ENCODE measurements at places on chromosomes 1 and 21.

GRCh38 chr1:235525314-235525713, 21.1 kb upstream of the B3GALNT2 start:
- no peak for DNase-seq

DNA sequence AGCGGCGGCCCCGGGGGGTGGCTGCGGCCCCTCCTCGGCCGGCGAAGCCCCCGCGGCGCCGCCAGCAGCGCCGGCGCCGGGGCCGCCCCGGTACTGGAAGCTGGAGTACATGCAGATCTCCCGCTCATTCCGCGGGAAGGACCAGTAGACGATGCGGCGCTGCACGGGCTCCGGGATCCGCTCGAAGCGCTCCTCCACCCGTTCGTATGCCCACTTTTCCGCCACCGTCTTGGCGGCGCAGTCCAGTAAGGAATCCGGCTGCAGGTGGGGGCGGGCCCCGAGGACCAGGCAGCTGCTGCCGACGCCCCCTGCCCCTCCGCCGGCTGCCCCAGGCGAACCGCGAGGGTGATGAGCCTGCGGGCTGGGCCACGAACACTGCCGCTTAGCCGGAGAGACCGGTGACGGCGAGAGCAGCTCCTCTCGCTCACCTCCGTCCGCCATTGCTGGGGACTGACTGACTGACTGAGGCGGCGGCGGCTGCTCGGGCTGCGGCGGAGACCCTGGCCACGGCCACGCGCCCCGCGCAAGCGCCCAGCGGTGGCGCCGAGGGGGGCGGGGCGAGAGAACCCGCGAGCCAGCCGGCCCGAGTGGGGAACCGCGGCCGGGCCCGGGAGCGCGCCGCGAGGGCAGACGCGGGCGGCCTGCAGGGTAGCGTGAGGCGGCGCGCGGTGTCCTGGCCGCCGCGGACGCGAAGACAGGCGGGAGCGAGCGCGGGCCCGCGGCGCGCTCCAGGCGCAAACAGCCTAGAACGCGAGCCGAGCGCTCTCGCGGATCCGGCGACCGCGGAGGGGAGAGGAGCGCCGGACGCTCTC, at the start of gene ZSWIM5:
Gene ZSWIM5, minus strand, starts transcription at position 696 of the 812 bp plus-strand sequence. Its CDS starts 255 bp downstream, at position 441.
- DNase-seq, result peak; percentile 56

GRCh38 chr1:228151180-228151925, 1.6 kb downstream of the GJC2 start:
- DNase-seq, result no peak

- DNase-seq, result peak; percentile 33
Observed at GRCh38 chr1:154445040-154445472, 39.9 kb downstream of the IL6R start.

DNA sequence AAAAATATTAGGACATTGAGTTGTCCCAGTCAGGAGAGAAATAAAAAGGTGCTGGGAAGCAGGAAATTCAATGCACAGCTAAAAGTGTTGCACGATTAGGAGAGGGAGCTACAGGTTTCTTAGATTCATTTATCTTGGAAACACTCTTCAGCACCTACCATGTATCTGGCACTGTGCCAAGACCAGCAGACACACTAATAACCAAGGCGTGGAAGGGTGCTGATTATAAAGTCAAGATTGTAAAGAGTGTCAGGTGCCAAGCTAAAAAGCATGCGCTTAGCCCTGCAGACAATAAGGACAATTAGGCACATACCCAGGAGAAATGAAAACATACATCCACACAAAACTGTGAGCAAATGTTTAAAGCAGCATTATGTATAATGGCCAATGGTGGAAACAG, 129.9 kb downstream of the DSCAM start:
- DNase-seq, result no peak

DNA sequence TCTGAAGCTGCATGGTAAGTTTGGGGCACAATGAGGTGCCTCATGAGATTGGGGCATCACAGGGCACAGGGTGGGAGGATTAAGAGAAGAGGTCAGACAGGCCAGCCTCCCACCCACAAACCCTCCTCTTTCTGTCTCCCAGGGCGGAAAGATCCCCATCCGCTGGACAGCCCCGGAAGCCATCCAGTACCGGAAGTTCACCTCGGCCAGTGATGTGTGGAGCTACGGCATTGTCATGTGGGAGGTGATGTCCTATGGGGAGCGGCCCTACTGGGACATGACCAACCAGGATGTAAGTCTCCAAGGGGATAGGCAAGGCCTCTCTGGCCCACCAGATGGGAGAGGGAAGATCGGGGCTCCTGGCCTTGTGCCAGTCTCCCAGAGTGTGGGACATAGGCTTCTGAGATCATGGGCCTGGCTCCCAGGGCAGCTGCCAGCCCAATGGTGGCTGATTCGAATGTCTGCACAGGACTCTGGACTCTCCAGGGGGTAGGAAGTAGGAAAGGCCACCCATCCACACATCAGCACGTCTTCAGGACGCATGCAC, 63.7 kb downstream of the LACTBL1 start:
- no peak for DNase-seq
